Activated CD4-positive, alpha-beta T cell treated with anti-CD3 and anti-CD28 coated beads, Interleukin-2, amount 10 ng/mL, durations not matched to agents 24 days and 14 days (primary cell): ENCODE measurements at places on chromosomes 12 and 14.

DNA sequence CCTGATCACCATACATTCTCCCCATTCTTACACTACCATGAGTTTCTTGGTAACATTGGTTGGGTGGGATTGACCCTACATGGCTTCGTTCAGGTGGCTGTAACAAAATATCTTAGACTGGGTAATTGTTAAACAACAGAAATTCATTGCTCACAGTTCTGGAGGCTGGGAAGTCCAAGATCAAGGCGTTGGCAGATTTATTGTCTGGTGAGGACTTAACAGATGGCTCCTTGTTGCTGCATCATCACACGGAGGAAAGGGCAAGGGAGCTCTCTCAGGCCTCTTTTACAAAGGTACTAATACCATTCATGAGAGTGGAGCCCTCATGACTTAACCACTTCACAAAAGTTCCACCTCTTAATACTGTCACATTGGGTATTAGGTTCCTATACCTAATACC, 116.7 kb upstream of the EGLN3 start:
- no peak for DNase-seq

- DNase-seq = no peak
These were observed 289.9 kb upstream of the CAND1 start for GRCh38 chr12:66979251-66979650.

- no peak for DNase-seq
These were observed 285.8 kb upstream of the G2E3 start for GRCh38 chr14:30272848-30273832.

DNA sequence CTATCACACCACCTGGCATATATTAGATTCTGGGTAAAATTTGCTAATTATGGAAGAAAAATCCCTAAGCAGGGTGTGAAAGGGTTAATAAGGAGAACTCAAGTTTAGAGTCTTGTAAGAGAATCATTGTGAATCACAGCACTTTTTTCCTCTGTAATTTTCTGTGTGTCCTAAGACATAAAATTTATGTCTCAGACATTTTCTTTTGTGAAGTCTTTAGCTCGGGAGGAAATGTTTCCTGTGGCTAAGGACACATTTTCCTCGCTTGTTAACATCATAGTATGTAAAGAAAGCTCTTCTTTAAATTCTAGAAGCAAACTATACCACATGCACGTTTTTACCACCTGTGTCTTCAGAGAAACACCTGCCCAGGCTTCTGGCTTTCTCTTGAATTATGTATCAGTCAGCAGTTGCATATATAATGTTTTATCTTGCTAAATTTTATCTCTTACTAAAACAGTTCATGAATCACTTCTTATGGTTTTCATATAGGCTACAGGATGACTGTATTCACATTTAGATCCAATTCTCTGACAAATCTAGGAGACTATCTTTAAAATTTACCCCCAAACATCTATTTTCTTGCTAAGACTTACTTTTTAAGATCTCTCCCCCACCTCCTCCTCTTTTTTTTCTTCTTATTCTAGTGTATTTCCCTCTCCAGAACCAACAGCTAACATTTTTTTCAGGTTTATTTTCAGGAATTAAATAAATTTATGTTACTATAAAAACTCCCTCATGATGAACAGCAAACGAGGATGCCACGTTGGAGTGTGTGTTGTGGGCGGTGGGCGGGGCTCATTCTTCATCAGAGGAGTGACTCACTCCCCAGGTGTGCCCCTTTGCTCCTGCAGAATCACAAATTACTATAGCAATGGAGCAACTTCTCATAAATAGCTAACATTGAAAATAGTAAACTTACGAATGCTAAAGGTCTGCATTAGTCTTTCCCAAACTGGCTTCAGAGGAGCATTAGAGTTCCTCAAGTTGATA, 11.6 kb upstream of the CSRP2 start:
- no peak for DNase-seq

- no peak for DNase-seq
These were observed 204.3 kb downstream of the PPM1H start for GRCh38 chr12:62730649-62731048.

DNA sequence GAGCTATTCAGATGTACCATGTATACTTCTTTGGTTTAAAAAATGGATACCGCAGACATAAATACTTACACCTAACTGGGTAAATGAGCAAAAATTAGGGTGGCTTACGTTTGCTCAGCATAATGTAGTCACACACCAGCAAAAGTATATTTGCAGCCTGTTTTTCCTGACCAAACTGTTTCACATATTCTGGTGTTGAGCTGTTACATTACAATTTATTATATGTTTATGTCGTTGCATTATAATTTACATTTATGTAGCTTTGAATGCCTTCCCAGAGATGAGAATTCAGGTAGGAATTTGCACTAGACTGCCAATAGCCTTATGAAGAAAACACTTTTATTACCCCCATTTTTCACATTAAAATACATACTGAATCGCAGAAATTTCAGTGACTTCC, 183.3 kb downstream of the PTPRO start:
- DNase-seq = no peak

DNA sequence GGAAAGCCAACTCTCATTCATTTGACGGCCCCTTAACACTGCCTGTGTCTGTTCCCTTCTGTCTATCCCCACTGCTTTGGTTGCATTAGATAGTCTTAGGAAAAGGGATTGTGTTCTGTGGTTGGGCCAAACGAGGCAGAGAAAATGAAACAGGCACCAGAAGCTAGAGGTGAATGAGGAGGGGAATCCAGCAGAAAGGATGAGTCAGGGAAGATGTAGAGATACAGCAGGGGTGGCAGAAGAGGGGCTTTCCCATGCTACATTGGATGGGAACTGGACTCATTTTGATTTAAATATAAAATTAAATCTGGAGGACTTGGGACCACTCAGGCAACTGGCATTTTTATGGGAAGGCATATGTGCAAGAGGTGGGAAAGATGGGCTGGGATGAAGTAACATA, 43.3 kb downstream of the OTOGL start:
- no peak for DNase-seq

- DNase-seq = no peak
These were observed 109.0 kb upstream of the ATP2B1 start for GRCh38 chr12:89817501-89818226.

- DNase-seq = no peak
These were observed 174.0 kb upstream of the DIO2 start for GRCh38 chr14:80385336-80385735.

GRCh38 chr14:38605193-38606114, 349.6 kb upstream of the CLEC14A start:
- no peak for DNase-seq

- no peak for DNase-seq
These were observed 76.8 kb downstream of the NINJ2 start for GRCh38 chr12:586318-587071.

- peak; percentile 80 for DNase-seq
These were observed 9.2 kb downstream of the CD69 start for GRCh38 chr12:9751204-9752144.

DNA sequence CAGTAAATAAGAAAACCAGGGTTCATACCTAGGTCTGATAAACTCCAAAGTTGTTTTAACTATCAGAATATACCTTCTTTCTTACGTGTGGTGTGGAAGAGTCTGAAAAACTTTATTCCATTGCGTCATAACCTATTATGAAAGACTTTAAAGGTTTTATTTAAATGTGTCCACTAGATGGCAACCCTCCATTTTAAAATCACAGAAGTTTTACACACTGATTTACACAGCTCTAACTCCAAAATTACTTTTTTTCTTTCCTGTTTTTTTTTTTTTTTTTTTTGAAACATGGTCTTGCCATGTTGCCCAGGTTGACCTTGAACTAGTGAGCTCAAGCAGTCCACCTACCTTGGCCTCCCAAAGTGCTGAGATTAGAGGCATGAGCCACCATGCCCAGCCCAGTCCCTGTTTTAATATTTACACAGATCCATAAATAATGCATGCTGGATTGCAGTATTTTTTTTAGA, 17.3 kb upstream of the TMPRSS12 start:
- no peak for DNase-seq

DNA sequence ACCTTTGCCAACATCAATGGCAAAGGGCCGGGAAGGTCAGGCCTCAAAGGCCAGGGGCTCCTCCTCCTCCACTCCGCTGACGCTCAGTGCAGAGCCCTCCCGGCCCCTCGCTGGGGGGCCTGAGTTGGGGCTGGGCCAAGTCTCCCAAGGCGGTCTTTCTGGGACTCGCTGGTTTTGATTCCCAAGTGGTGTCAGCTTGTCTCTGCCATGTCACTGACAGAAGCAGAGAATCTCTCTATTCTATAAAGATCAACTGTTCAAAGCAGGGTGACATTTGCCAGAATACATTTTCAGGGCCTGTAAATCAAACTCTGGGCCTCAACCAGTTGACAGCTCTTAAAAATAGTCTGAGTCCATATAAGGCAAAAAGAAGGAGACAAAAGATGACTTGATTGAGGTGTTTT, 75.9 kb downstream of the CCDC88C start:
- no peak for DNase-seq

GRCh38 chr12:67428431-67428830, 159.3 kb downstream of the CAND1 start:
- no peak for DNase-seq

GRCh38 chr14:33728010-33728498, 222.8 kb downstream of the EGLN3 start:
- no peak for DNase-seq

GRCh38 chr14:89912667-89913211, 41.8 kb downstream of the EFCAB11 start:
- DNase-seq = no peak

- DNase-seq = no peak
These were observed 105.2 kb upstream of the RESF1 start for GRCh38 chr12:31853977-31854376.

DNA sequence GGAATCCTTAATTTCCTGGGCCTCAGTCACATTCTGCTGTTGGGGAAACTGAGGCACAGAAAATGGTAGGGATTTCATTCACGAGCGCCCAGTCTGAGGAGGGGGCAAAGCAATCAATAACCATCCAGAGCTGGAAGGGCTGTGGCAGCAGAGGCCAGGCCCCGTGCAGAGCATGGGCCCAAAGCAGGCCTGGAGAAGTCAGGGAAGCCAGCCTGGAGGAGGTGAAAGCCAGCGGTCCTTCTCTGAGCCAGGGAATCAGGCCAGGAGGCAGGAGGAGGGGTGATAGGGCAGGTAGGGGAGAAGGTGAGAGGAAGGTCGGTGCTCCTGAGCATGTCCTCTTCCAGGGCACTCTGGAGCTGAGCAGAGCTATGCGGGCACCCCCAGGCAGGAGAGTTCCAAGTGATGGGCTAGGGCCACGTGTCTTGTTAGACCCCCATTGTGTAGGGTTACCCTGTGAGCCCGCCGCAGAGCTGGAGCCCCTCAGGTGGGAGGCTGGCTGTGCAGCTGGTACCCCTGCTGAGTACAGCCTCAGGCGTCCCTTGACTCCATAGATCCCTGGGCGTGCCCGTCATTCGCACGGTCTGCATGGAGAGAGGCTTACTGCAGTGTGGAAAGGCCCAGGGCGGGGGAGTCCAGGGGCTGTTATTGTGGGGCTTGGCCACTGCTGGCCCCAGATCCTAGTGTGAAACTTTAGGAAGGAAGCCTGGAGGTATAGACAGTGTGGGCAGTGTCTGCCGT, 4.8 kb downstream of the TNFAIP2 start:
- no peak for DNase-seq

DNA sequence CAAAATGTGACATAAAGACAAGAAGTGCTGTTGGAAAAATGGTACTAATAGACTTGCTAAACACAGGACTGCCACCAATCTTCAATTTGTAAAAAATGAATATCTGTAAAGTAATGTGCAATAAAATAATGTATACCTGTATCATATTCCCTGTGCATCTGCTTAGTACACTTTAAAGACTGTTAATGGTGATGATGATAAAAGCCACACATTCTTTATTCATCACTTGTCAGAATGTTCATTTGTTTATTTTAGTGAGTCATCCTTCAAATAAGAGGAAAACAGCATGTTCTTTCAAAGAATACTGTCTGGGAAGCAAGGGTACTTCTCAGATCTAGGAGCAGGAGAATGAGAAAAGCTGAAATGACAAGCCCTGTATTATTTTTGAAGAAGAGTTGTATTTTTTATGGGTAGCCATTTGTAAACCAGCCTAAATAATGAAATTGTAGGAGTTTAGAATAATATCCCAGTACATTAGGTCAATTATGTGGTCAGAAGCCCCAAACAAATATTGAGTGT, 78.3 kb upstream of the PSMA6 start:
- DNase-seq = no peak

GRCh38 chr12:52629281-52630007, 11.1 kb upstream of the KRT73 start:
- no peak for DNase-seq

DNA sequence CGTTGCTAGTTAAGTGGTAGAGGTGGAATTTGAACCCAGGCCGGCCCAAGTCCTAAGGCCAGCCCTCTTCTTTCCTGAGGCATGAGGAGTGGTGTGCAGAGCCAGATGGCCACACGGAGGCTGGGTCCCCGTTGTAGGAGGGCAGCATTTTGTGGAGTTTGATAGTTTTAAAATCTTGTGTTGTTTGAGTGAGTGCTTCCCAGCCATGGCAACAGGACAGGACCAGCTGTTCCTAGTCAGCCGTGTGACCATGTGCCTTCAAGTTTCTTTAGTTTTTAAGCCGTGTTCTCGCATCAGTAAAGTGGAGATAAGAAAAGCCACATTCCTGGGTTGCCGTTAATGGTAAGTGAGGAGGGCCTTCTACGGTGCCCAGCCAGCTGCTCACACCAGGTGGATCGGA, 44.4 kb downstream of the UBE3B start:
- DNase-seq = no peak
